ENCODE measurements at places on chromosomes 7 and 10. TPM values are rescaled to one million over a fixed set of nuclear protein-coding genes. Genes with fewer than 3 reads are reported as not detected.

Gene GNG11
- not detected for total RNA-seq

DNA sequence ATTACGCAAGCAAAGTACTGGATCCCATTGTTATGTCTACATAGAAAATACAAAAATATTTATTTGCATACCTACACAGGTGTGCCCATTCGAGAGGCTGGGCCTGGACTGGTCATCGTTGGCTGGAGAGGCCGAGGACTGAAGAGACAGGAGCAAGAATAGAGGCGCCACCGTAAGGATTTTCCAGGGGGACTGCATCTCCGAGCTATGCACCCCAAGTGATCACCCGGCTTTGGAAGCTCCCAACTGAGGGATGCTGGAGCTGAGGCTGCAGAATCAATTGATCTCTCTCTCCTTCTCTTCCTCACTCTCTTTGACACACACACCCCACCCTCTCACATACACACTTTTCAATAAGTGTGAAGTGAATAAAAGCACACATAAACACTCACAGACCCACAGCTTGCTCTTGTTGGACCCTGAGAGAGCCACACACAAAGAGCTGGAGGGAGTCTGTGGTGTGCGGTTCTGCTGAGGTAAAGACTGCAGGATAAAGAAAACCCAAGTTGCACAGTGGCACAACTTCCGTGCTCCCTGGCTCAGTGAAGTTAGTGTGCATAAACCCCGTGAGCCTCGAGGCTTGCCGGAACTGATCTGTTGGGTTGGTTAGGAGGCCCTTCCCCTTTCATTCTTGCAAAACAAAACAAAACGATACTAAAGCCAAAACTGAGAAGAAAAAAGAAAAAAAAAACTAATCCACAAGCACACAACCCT, at the start of gene AOAH:
Gene AOAH (minus strand): TSS at position 544 of the 714 bp plus-strand sequence. CDS start 346 bp downstream, at position 198.
- no peak for DNase-seq

DNA sequence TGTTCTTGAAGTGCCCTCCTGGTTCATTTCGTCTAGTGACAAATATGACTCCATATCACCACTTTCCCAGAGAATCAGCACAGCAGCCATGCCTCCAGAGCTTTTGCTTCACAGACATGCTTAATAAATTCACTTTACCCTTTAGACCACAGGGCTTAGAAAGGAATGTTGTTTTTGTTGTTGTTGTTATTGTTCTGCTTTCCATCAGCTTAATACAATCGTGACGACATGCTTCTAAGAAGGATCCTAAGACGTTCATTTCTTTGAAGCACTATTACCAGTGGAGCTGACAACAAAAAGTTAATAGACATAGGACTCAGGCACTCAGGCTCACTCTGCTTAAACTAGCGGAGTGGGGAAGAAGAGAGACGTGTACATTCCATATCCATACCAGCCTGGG, 418.6 kb downstream of the KCNMA1 start:
- no peak for DNase-seq

Gene ITPRID1
- not detected for total RNA-seq

DNA sequence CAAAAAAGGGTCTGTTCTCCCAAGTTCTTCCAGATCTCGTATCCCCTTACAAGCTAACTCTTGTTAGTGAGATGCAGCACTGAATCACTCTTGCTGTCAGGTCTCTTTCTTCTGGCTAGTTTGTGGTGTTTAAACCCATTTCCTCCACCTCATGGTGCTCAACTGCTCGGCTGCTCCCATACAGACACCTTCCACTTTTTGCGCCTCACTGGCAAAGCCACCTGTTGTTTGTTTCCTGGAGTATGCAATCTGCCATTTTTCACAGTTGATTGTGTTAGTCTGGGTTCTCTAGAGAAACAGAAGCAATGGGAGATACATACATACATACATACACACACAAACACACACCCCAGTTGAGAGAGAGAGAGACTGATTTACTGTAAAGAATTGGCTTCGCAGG, 124.4 kb upstream of the SP8 start:
- no peak for DNase-seq

DNA sequence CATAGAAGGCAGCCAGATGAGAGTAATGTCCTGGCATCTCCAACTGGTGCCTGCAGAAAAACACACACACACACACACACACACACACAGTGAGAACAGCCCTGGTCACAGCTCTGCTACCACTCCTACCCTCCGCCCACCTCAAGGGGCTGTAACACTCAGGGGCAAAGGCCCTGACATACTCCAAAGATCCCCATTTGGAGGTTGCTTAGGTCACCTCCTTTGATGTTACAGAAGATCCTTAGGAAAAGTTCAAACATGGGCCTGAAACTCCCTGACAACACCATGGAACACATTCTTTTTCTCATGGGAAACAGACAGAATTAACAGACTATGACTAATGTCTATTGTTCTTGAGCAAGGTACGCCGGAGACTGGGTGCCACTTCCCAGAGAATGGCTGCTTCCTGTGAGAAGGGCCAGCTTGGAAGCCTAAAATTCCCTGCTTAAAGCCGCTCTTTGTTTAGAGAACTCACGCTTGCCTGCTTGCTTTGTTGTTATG, 27.7 kb downstream of the DENND11 start:
- no peak for DNase-seq

Gene ST8SIA6
- total RNA-seq, result not detected

DNA sequence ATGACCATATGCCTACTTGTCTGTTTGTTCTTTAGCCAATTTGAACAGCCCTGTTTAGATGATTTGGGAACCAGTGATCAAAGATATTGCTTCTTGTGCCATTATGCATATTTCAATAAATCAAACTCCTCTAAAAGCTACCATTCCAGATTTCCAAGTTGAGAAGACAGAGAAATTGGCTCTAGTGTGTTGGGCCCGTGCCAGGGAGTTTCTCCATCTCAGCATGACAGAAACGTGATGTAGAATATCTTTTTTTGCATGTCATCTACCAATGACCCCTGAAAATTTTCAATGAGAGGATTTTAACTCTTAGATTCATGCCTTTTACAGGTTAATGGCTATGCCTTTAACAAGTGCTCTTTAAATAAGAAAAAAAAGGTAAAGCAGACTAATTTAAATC, 50.7 kb upstream of the CABCOCO1 start:
- no peak for DNase-seq

Gene EMX2
- total RNA-seq, result not detected

Gene TRIL
- not detected for total RNA-seq

DNA sequence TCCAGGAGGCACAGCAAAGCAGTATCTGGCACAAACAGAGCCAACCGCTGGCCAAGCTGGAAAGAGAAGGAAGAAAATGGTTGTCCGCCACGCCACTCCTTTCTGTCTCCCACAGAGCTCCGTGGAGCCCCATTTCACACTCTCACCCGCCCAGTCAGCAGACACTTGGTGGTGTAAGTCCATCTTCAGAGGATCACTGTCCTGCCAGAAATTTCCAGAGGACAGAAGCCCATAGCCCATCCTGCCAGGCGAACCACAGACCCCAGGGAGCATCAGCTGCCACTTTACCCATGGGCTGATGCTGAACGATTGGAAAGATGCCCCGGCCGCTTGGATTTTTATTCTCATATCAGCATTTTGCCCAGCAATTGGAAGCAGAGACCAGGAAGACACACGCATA, 144.7 kb upstream of the LYZL2 start:
- no peak for DNase-seq

GRCh38 chr7:100722480-100723212, 2.4 kb downstream of the EPO start:
- no peak for DNase-seq

DNA sequence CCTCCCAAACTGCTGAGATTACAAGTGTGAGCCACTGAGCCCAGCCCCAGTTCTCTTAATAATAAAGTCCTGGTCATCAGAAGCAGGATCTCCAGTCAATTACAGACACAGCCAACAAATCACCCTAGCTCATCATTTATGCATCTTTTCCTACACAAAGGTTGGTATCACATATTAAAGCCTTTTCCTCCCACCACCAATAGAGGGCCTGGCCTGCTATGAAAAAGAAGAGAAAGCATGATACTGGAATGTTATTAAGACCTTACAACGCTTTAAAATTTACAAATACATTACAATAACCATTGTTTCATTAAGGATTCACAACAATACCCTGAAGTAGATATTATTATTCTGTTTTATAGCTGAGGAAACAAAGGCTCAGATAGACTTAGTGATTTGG, 25.9 kb downstream of the VAX1 start:
- DNase-seq, result peak; percentile 48

GRCh38 chr10:71789871-71790270, 16.6 kb upstream of the VSIR start:
- no peak for DNase-seq

- DNase-seq, result no peak
Measured at GRCh38 chr7:107785170-107785569, 17.9 kb downstream of the SLC26A3 start.

Gene PDE1C
- total RNA-seq, result not detected

- DNase-seq, result no peak
Measured at GRCh38 chr7:131553931-131554330, 2.5 kb downstream of the PODXL start.

Gene VWDE
- not detected for total RNA-seq

Gene ANKRD30A
- total RNA-seq, result not detected

- DNase-seq, result no peak
Measured at GRCh38 chr10:31635415-31636065, 293.1 kb downstream of the ARHGAP12 start.

GRCh38 chr7:45564886-45565455, 9.2 kb upstream of the ADCY1 start:
- DNase-seq, result no peak

DNA sequence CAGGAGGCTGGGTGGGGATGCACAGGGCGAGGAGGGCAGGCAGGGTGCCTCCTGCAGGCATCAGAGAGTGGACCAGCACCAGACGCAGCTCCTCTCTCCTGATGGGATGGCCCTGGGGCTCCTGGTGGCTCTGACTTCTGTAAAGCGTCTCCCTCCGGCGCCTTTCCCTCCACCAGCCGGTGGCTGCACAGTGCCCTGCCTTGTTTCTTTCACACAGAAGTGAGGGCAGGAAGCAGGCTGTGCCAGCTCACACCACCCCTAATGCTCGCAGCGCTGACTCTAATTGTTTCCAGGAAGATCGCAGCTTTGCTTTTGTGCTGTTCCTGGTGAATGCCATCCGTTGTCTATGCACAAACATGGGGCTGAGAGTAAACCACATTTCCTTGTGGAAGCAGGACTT, 152.3 kb upstream of the LANCL2 start:
- no peak for DNase-seq

Gene SCIN
- not detected for total RNA-seq

Gene KNDC1
- not detected for total RNA-seq

Gene CLDN3
- not detected for total RNA-seq

DNA sequence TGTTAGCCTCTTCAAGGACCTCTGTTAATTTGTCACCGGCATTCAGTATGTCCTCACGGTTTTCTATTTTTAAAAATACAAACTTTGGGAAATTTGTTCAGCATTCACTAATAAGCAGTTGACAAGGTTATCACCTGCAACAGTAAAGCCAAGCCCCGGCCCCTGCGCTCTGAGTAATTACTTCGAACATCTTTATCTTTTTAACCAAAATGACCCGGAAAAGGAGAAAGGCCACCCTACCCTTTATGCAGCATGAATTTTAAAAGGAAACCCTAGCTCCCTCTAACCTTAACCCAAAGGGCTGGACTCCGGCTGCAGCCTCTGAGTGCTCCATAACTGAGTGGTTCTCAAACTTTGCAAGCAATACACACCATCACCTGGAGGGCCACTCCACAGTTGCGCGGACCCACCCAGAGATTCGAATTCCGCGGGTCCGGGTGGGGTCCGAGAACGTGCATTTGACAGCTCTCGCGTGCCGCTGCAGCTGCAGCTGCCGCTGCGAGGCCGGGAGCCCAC, 940 bp downstream of the NSMCE4A start:
- no peak for DNase-seq

DNA sequence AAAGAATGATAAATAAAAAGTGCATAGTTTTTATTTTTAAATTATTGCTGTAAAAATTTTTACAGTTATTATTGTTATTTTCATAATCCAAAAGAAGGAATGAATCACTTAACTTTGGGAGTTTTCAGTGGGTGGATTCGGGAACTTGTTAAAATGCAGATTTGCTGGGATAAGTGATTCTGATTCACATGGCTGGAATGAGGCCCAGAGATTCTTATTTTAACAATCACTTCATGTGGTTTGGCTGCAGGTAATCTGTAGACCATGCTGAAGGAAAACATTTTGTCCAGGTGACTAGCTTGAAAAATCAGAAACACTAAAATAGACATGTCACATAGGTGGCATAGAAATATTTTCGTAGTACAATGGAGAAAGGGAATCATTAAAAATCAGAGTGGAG, 13.9 kb downstream of the CROT start:
- no peak for DNase-seq

GRCh38 chr7:148909568-148909967, 25.5 kb upstream of the EZH2 start:
- no peak for DNase-seq

- no peak for DNase-seq
Measured at GRCh38 chr7:131845573-131846314, 289.3 kb upstream of the PODXL start.

Gene NPY4R2
- total RNA-seq, result not detected

Gene SUN3
- total RNA-seq, result not detected

GRCh38 chr10:72218325-72218724, 2.2 kb upstream of the ASCC1 start:
- peak; percentile 79 for DNase-seq

Gene OPN1SW
- not detected for total RNA-seq

Gene CPA2
- not detected for total RNA-seq

- DNase-seq, result no peak
Measured at GRCh38 chr7:47664650-47665195, 82.8 kb upstream of the TNS3 start.

Gene PTF1A
- total RNA-seq, result not detected

GRCh38 chr10:132229096-132229495, 42.3 kb downstream of the DPYSL4 start:
- no peak for DNase-seq

GRCh38 chr10:26437637-26438461, at the start of gene APBB1IP:
TSS of gene APBB1IP (plus strand) at chr10:26438341. CDS start at chr10:26492327, 53,986 bp downstream.
- DNase-seq, result peak; percentile 97

Gene CLCN1
- total RNA-seq, result not detected

Gene WDR86
- not detected for total RNA-seq

GRCh38 chr7:126656165-126656564, 596.6 kb downstream of the GRM8 start:
- no peak for DNase-seq

Gene CCDC3
- total RNA-seq, result 2.9 TPM

GRCh38 chr10:31935678-31936077, 7.0 kb upstream of the ARHGAP12 start:
- DNase-seq, result no peak

DNA sequence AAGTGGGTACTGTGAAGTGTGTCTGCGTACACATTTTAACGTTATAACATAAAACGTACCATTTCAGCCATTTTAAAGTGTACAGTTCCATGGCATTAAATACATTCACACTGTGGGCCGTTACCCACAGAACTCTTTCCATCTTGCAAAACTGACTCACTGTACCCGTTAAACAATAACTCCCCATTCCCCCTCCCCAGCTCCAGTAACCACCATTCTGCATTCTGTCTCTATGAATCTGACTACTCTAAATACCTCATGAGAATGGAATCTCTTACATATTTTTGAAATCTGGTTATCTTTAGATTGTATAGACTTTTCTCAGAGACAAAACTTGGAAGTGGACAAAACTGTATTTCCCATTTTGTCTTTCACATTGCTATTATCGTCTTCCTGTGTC, 9.3 kb downstream of the ARL3 start:
- DNase-seq, result no peak

GRCh38 chr7:151572136-151572535, 52.4 kb upstream of the RHEB start:
- DNase-seq, result no peak
